NCI-H460 (cell line): ENCODE measurements at places on chromosomes 4 and X. TPM values are rescaled to one million over a fixed set of nuclear protein-coding genes. Genes with fewer than 3 reads are reported as not detected.
A peak's percentile ranks its signal among the peaks of the same experiment; 100 is the strongest.

GRCh38 chr4:16952462-16952871 is 54.0 kb upstream of the LDB2 start:
- no peak for DNase-seq

DNA sequence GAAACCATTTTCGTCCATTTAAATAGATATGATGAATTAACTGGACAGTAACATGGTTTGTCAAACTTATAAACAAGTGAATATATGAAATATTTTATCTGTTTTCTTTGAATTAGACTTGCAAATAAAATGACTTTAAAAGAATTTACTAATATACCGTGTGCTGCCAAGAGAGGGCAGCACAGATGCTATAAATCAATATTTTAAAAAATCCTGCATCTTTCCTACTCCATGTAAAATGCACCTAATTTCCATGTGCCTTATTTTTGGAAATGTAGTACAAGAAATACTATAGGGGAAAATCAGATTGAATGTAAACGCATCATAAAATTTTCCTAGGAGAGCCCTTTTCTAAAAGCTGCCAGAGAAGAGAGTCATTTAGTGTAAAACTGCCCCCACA is 62.2 kb downstream of the PRKX start:
- peak; percentile 6 for DNase-seq

CLDN22 gene
- not detected in 2 replicates for total RNA-seq

- no peak for DNase-seq
Observed at GRCh38 chrX:73076838-73077237, 2.5 kb downstream of the PABPC1L2A start.

GRCh38 chr4:10296730-10297129 is 160.5 kb downstream of the ZNF518B start:
- no peak for DNase-seq

GRCh38 chr4:108204518-108204917 is 35.8 kb upstream of the LEF1 start:
- DNase-seq, result no peak

GRCh38 chrX:41490446-41490845 is 43.3 kb downstream of the NYX start:
- no peak for DNase-seq

DNA sequence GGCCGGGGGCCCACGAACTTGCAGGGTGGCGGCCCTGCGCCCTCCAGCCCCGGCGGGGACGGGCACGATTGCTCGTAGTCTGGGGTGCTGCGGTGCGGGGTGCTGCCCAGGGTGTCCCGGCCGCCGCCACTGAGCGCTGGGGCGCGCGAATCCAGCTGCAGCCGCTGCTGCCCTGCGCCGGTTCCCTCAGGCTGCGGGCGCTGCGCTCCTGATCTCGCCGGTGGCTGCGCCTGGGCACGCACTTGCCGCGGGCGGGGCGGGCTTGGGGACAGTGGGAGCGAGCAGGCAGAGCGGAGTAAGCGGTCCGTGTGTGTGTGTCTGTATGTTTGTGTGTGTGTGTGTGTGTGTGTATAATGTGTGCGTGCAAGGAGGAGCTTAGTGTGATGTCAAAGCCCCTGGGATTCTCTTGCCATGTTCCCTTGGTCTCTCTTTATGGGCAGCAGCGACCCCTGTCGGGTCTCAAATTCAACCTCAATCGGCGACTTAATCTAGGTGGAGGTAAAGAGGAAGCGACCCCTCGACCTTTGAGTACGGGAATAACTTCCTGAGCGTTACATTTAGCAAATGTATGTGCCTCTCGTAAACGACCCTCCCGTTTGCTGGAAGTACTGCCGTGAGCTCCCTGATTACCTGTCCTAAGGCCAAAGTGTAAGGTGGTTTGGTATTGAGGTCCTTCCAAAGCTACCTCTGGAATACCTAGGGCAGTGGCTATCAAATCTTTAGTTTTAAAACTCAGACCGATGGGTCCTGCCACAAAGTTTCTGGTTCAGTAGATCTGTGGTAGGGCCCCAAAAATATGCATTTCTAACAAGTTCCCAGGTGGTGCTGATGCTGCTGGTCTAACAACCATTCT is at the start of gene RNF150:
Gene RNF150, minus strand, starts transcription at position 324 of the 853 bp plus-strand sequence.
- peak; percentile 65 for DNase-seq
